ENCODE measurements at places on chromosomes 5 and 9. TPM values are rescaled to one million over a fixed set of nuclear protein-coding genes. Genes with fewer than 3 reads are reported as not detected.

DNA sequence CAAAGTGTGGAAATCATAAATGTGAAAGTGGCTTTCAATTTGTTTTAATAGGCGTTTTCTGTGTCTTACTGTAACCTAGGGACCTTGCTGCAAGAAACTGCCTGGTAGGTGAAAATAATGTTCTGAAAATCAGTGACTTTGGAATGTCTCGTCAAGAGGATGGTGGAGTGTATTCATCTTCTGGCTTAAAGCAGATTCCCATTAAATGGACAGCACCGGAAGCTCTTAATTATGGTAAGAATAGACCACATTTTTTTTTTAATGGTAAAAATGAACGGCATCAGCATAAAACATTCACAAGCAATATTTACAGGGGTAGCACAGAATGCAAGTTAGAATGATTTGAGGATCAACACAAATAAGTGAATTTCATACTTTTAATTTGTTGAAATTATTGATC is 229.1 kb downstream of the PJA2 start:
- no peak for DNase-seq

DNA sequence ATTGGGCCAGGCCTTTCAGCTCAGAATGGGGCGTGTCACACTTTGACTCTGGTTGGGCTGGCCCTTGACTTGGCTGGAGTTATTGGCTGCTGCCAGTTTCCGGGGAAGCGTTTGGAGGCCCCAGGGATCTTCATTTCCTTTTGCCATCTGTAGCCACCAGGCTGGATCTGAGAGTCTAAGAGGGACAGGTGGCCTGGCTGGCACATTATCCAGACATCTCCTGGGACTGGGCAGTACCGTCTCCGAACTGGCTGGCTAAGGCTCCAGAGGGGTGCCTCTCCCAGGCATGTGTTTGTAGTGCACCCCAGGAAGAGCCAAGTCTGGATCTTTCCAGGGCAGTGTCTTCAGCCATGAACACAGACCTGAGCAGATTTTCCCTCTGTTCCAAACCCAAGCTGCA is 9.7 kb upstream of the JADE2 start:
- no peak for DNase-seq

DNA sequence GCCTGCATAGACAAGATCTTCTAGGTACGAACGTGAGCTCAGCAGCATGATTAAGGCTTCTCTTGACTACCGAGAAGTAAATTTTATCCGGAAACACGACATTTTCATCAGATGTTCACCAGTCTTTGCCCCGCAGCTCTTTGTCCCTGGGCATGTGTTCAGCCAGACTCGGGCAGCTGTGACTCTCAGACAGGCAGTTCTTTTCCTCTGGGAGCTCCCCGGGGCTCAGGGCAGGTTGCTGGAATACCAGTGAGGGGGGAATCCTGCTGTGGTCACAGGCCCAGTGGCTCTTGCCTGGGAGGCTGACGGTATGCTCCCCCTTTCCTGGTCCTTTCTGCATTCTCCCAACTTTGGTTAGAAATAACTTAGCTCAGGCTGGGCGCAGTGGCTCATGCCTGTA is 186.1 kb downstream of the GNA14 start:
- no peak for DNase-seq

GRCh38 chr5:168720575-168720974 is 141.4 kb upstream of the PANK3 start:
- no peak for DNase-seq

DNA sequence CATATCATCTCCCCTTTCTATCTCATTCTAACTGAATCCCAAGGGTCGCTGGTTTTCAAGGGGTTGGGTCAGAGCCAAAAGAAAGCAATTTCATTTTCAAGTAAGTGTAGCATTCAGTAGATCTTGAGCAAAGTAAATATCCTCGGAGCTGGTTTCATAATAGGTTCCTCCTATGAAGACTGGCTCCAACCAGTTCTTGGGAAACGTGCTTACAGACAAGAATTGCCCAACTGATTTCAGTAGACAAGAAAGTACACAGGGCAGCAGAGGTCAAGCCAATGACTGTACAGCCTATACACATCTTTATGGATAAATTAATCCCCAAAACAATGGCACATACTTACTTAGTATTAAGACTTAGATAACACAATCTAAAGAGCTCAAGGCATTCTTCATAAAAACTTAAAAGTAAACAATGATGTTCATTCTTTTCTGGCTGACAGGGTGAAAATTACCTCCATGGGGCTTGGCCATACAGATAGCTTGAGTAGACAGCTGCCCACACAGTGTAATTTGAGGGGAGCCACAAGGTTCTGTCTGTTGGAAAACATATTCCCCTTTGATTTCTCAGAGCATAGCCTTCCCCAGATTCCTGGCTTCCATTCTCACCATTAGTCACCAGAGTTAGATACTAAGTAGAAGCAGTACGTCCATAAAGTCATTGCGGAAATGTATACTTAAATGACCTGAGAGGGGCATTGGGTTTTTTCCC is 163.9 kb downstream of the ARRDC3 start:
- peak; percentile 44 for DNase-seq

Gene ADAMTS19
- total RNA-seq = not detected

All from PC-3 (cell line).